ENCODE measurements at places on chromosomes 16 and 17.
A peak's percentile ranks its signal among the peaks of the same experiment; 100 is the strongest.

GRCh38 chr16:11792410-11793241, 4.4 kb downstream of the ZC3H7A start:
- no peak for DNase-seq

- no peak for DNase-seq
Observed at GRCh38 chr17:79065105-79065670, 9.4 kb upstream of the ENGASE start.

DNA sequence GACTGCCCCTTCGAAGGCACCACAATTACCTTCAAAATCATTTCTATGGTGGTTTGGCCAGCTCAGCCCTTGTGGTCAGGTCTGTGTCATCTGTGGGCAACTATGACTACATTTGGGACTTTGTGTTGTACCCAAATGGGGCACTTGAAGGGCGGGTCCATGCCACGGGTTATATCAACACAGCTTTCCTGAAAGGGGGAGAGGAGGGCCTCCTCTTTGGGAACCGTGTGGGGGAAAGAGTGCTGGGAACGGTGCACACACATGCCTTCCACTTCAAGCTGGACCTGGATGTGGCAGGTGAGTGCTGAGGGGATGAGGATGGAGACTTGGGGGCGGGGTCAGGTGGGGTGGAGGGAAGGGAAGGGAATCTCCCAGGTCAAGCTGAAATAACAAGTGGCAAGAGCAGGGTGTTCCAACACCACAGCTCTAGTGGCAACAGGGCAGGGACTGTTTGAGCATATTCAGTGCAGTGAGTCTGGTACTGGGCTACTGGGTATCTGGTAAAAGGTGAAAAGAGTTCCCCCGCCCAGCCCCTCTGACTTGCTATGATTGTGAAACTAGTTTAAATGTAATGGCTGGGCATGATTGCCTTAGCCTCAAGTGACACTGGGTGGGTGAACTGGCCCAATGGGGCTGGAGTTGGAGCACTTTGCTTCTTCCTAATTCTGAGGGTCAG, 1.7 kb downstream of the AOC2 start:
- DNase-seq, result no peak

- no peak for DNase-seq
Observed at GRCh38 chr17:45396496-45397205, 36.0 kb downstream of the ARHGAP27 start.

DNA sequence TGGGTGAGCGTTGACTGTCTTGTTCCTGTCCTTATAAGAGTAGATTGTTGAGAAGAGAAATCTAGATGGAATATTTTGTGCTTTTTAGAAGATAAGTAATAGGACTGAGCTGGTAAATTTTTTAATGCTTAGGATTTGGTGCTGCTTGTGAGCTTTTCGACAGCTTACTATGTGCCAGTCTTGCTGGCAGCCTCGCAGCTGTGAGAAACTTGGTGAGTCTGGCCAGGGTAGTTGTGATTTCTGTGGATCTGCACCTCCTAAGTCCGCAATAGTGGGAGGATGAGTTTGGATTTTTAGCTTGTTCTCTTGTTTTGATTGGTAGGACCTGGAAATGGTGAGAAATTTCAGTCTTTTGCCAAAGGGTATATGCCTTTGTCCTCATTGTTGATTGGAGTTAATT, 3.6 kb downstream of the SOCS7 start:
- no peak for DNase-seq

GRCh38 chr17:65588181-65588808, 26.8 kb upstream of the AXIN2 start:
- no peak for DNase-seq

DNA sequence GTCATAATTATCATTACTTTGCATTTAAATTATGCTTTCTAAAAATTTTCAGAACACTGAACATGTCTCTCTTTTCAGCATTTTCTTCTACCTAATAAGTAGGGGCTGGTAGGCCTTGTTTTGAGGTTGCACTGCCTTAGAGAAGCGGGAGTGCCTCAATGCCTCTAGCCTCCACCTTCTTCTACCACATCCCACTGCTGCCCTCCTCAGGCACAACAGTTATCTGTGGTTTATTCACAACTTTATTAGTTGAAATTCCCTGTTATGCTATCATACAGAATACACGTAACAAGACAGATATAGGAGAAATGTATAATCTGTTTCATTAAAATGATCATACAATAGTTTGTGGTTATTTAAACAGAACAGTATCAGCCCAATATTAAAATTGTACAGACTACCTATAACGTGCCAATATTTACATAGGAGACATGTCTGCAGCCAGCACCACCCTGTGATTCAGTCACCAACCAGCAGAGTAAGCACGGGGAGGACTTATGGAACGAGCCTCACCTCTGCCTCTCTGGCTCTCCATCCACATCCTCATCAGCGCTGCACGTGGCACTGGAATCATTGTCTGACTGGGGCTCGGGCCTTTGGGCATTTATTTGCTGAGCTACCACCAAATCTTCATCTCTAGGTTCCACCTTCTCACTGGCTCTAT, 101.2 kb downstream of the TTC19 start:
- no peak for DNase-seq

GRCh38 chr17:3669085-3669347, 404 bp downstream of the EMC6 start:
- DNase-seq, result no peak

DNA sequence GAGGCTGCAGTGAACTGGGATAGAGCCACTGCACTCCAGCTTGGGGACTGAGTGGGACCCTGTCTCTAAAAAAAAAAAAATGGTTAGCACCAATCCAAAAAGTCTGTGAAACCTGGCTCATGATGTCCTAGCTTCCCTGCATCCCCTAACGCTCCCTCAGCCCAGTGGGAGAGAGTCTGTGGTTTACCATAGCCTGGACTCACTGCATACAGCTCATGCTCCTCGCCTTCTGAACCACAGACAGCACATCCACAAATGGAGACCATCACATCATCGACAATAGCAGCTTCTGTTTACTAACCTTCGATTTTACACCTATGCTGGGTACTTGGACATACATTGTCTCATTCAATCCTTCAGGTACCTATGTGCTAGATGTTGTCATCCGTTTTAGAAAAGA, 43.6 kb downstream of the NLRC5 start:
- no peak for DNase-seq

GRCh38 chr16:73817526-73818324, 478.9 kb upstream of the PSMD7 start:
- DNase-seq, result no peak

DNA sequence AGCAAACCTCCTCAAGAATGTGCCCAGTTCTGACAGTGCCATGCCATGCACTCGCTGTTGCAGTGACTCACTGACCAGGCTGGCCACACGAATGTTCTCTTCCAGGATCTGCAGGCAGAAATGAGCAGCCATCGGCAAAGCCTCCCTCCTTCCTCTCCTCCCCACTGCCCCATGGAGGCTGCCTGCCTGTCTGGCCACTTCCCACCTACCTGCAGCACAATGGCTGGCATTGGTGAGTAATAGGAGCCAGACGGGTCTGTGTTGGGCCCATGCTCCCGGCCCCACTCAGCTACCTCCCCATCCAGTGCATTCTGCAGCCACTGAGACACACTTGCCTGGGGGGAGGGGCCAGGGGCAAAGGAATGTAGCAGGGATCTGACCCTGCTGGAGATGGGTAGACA, 2.8 kb upstream of the MATCAP1 start:
- DNase-seq, result no peak

GRCh38 chr17:67016039-67016762, 28.2 kb upstream of the CACNG1 start:
- DNase-seq, result no peak

DNA sequence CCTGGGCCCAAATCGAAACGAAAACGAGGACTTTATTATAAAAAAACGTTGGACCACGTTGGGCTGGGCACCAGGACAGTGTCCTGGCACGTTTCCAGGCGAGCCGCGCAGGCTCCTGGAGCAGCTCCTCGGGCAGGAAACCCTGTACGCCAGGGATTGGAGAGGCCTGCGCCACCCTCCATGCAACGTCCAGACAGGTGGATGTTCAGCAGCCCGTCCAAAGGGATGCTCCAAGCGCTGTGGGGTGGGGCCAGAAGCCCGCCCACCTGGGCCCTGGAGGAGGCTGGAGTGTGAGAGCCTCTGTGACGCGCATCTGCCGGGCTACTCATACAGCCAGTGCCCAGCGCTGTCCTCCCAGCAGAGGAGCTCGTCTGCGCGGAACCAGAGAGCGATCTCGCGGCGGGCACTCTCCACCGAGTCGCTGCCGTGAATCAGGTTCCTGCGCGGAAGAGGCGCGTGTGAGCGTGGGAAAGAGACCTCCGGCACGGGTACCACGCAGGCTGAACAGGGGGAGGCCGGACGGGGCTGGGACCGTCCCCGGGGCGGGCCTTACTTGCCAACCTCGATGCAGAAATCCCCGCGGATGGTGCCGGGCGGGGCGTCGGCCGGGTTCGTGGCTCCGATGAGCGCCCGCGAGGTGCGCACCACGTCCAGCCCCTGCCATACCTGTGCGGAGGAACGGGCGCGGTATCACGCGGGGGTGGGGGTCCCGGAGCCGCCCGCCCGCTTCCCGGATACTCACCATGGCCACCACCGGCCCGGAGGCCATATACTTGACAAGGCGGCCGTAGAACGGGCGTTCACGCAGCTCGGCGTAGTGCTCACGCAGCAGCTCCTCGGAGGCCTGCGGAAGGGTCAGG, 785 bp downstream of the NME3 start:
- DNase-seq, result no peak

- no peak for DNase-seq
Observed at GRCh38 chr17:40415390-40415789, 2.3 kb downstream of the TOP2A start.

- no peak for DNase-seq
Observed at GRCh38 chr17:77926981-77927380, 31.5 kb upstream of the TNRC6C start.

GRCh38 chr16:15849209-15849981, 7.4 kb downstream of the MYH11 start:
- no peak for DNase-seq

DNA sequence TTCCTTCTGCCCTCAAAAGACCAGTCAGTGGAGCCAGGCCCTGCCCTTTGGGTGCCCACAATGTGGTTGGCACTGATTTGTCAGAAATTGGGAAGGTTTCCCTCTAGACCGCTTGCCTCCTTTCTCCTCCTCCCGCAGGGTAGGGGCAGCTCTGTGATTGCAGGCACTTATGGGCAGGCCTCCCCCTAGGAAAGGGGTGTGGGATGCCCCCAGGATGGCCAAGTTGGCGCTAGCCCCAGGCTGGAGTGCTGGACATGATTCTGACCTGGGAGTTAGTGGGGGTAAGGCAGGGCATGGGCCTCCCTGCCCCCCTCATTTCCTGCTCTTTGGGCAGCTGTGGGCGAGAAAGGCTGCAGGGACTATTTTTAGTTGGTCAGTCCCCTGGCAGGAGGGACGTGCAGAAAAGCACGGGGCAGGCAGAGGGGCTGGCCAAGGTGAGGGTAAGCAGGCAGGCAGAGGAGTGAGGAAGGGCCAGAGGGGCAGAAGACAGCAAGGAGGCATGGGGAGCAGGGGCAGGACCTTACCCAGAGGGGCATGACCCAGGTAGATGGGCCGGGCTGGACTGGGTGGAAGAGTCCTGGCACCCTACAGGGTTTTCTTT, 3.3 kb downstream of the RARA start:
- no peak for DNase-seq

GRCh38 chr16:81756615-81757356, 22.3 kb upstream of the PLCG2 start:
- DNase-seq, result no peak

DNA sequence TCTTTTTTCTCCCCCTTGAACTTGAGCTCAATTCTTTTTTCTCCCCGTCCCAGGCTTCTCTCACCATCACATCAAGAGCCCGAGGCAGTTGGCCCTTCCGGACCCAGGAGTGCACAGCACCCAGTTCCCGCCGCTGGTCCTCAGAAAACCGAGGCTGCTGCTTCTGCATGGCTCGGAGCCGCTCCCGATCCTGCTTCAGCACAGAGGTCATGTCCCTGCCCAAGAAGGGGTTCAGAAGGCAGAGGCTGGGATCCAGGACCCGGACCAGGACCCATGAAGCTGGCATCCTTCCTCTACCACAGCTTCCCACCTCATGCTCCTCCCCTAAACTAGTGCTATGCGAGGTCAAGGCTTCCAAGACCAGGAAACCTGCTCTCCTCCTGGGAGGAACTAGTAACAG, 10.5 kb downstream of the PER1 start:
- no peak for DNase-seq

DNA sequence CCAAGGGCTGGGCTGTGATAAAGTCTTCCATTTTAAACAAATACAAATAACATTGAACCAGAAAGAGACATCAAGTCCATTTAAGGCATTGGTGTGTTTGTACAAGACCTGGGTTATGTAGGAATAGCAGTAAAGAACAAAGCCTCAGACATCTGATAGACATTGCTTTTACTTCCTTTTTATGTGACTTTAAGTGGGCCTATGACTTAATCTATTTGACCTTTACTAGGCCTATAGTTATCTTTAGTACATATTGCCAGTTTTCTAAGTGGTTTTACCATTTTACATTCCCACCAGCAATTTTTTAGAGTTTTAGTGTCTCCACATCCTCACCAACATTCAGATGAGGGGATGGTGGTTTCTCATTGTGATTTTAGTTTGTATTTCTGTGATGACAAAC, 298.8 kb downstream of the ZFHX3 start:
- no peak for DNase-seq

DNA sequence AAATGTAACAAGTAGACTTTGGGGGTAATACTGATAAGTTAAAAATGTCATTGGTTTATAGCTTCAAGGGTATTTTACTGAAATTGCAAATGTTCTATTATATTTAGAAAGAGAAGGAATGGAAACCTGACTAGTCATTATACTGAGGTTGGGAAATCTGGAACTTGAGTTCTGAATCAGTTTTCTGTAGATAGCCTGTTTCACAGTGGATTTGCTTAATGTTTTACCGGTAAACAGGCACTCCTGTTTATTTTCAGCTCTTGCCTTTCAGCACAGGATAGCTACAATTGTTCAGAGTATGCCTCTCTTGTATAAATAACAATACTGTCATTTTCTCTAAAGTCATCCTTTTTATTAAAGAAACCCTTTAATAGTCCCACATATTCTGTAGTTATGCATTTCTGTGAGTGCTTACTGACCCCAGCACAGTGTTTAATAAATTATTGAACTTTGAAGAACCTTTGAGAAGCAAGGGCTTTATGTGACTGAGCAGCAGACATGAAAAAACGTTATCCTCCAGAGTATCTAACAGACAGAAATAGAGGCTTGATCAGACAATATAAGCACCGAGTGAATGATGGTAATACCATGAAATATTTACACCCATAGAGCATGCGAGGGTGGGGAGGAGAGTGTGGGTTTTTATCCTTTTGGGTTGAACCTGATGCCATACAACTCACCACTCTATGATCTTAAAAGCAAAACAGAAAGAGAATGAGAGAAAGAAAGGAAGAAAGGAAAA, 58.2 kb downstream of the FTO start:
- DNase-seq, result no peak

- DNase-seq, result no peak
Observed at GRCh38 chr16:50360779-50361178, 8.0 kb downstream of the BRD7 start.

DNA sequence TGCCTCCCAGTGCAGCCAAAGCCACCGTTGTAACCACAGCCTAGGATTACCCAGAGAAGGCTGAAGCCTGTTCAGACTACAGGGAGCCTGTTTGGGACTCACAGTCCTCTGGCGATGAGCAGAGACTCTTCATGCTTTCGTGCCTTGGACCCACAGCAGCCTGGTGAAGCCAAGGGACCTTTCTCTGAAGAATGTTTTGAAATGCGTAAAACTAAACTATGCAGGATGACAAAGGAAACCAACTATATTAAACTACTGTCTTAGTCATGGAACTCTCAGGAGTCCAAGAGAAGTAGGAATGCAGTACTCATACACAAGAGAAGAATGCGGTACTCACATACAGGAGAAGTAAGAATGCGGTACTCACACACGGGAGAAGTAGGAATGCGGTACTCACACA, 20.9 kb downstream of the ABR start:
- peak; percentile 21 for DNase-seq
